Neural crest cell (in vitro differentiated cells): ENCODE measurements at places on chromosomes 12 and 14. TPM values are rescaled to one million over a fixed set of nuclear protein-coding genes. Genes with fewer than 3 reads are reported as not detected.

GRCh38 chr12:78870539-78870938 is 6.0 kb downstream of the SYT1 start:
- no peak for DNase-seq
- no peaks in the 10 kb centered on the region for H3K36me3 ChIP-seq
- H3K27ac ChIP-seq: no peak overlapping the region
- peaks cover 14% of the 10 kb centered on the region for H3K27me3 ChIP-seq
- peaks cover 26% of the 10 kb centered on the region for H3K4me1 ChIP-seq

DNA sequence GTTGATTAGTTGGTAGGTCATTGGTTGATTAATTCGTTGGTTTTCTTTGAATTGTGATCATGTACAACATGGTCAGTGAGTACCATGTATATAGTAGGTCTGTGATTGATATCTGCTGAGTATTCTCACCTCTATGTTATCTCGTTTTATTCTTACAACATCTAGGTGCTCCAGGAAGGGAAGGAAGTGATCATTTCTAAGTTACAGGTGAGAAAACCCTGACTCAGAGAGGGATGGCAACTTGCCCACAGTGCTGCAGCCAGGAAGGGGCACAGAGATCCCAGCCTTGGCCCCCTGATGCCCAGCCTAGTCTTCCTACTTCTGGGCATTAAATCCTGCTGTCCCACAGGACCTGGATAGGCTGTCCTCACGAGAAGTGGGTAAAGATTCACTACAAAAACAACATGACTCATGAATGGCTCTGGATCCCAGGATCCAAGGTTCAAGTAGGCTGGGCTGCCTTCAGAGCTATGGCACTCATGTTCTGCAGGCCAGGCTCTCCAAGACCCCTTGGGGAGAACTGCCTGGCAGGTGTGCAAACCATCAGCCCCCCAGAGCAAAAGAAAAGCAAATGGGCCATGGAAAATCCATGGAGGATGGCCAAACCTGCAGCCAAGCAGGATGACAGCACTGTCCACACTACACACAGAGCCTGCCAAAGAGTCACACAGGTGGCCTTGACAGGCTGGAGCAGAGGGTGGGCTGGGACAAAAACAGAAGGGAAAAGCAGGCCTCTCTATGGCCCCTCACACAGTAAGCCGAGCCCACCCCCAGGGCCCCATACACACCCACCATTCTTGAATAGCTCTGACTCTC is 146.2 kb downstream of the BCL11B start:
- no peak for DNase-seq
- H3K27me3 ChIP-seq: no peaks in the 10 kb centered on the region
- H3K36me3 ChIP-seq: no peaks in the 10 kb centered on the region
- H3K4me1 ChIP-seq: peaks cover 8% of the 10 kb centered on the region

- H3K27ac ChIP-seq: peak overlapping the region; percentile 1
- peaks cover 4% of the 10 kb centered on the region for H3K36me3 ChIP-seq
- H3K27me3 ChIP-seq: no peaks in the 10 kb centered on the region
- peaks cover 70% of the 10 kb centered on the region for H3K4me1 ChIP-seq
These were observed 5.2 kb downstream of the FRS2 start for GRCh38 chr12:69475237-69475975.

Gene GPR137C
- 3.9 and 4.2 TPM in 2 replicates for total RNA-seq

Gene C12orf50
- 0.30 and 0.37 TPM in 2 replicates for total RNA-seq

Gene RACGAP1
- 91.7 and 104 TPM in 2 replicates for total RNA-seq

Gene WSCD2
- total RNA-seq: 0.73 and 1.4 TPM in 2 replicates
